ENCODE measurements at places on chromosomes 6 and 20.

DNA sequence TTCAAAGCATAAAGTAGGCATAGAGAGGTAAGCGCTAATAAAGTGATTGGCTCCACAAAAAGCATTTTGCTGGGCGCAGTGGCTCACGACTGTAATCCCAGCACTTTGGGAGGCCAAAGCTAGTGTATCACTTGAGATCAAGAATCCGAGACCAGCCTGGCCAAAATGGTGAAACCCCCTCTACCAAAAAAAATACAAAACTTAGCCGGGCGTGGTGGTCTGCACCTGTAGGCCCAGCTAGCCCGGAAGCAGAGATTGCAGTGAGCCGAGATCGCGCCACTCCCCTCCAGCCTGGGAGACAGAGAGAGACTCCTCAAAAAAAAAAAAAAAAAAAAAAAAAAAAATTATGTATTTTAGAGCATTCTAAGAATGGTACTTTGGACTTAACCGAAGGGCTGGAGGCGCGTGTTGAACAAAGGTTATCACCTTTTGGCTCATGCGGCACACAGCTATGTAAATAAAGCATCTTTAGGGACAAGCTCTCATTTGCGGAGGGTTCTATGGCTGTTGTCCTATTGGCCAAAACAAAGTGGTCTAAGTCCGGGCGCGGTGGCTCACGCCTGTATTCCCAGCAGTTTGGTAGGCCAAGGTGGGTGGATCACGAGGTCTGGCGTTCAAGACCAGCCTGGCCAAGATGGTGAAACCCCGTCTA is 17.4 kb downstream of the HFE start:
- no peak for DNase-seq

DNA sequence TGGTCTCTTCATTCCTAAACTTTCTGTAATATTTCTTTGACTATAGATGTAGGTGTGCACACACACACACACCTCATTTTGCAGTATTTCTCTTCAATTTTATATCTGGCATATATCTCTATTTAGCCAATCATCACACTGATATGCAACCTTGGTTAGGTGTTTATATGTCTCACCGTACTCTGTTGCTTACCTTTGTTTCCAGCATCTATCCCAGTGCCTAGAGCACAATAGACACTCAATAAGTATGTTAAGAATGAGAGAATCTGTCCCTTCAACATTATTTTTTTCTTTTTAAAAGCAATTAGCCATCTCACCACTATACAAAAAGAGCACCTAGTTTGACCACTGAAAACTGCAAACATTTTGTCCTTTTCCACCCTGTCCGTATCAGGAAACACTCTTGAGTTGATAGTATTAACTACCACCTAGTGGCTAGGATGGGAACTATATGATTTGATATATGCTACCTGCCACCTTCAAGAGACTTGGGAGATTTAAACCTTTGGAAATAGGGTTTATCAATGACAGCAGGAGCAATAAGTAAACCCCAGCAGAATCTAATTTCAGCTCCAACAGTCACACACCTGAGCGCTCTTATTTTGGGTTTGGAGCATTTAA is 48.7 kb upstream of the RSPO3 start:
- DNase-seq: no peak

GRCh38 chr6:12264671-12265070 is 25.5 kb upstream of the EDN1 start:
- DNase-seq: no peak

DNA sequence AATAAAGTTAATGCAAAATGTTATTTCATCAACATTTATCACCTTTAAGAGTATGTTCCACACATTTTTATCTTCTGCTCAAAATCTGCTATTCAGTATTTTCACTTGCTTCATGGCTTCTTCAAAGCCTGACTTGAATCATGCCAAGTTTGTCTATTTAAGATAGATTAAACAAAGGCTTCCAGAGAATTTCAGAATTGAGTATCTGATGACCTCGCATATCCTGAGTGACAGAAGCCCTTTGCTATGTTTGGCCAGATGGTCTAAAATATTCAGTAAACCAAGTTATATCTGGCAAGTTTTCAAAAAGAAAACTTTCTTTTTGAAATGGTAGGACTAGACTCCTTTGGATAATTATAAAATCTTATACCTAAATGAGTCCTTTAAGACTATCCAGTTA is 348.9 kb upstream of the KCNQ5 start:
- no peak for DNase-seq

- DNase-seq: no peak
Measured at GRCh38 chr6:130863415-130864230, 36.4 kb downstream of the SMLR1 start.

GRCh38 chr6:79564636-79565035 is 27.4 kb upstream of the LCA5 start:
- no peak for DNase-seq

DNA sequence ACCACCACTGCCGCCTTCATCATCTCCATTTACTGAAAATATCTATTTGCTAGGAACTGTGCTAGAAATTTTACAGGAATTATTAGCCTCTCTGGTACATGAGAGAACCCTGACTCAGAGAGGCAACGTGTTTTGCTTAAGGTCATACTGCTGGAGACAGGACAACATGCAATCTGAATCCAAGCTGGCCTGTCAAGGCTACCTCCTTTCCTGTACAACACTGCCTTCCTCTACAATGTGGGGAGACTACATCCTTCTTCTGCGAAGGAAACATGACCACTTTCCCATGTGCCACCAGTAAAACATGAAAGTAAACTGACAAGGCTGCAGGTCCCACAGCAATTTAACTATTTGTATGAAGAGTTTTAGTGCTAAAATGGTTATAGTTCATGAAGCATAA is 200.9 kb downstream of the BACH2 start:
- no peak for DNase-seq

GRCh38 chr6:136798044-136798443 is 5.8 kb upstream of the MAP3K5 start:
- no peak for DNase-seq

GRCh38 chr6:169766232-169766631 is 14.8 kb downstream of the ERMARD start:
- no peak for DNase-seq

GRCh38 chr6:93964321-93964720 is 545.0 kb upstream of the EPHA7 start:
- DNase-seq: no peak

DNA sequence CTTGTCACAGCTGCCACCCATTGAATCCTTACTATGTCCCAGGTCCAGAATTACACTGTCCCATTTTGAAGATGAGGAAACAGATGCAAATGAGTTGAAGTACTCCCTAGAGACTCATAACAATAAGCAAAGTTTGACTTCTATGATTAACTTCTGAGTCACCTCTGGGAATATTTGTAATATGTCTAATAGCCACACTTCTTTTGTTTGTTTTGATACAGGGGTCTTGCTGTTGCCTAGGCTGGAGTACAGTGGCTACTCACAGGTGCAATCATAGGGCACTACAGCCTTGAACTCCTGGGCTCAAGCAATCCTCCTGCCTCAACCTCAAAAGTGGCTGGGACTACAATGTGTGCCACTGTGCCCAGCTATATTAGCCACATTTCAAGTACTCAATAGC is 11.4 kb upstream of the SOX12 start:
- DNase-seq: no peak

- DNase-seq: no peak
Measured at GRCh38 chr6:45921691-45922281, 93.9 kb downstream of the CLIC5 start.

GRCh38 chr6:156396068-156396771 is 381.0 kb upstream of the ARID1B start:
- DNase-seq: no peak

DNA sequence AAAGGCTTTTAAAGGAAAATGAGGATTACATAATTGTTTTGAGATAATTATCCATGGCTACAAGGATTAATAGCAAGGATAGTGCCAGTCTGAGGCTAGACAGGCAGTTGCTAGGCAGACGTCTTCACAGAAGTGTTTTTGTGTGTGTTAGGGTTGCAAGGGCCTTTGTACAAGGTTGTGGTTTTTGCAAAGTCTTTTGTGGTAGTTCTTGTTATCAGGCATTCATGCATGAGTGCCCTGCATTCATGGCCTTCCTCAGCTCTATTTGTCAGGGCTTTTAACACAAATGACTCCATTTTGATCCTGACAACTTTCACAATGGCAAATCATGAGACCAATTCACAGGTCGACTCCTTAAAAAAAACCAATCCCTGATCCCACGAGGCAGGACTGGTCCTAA is 68.1 kb upstream of the TXNDC5 start:
- no peak for DNase-seq

GRCh38 chr6:170051229-170052172 is 239.4 kb downstream of the DLL1 start:
- DNase-seq: no peak

DNA sequence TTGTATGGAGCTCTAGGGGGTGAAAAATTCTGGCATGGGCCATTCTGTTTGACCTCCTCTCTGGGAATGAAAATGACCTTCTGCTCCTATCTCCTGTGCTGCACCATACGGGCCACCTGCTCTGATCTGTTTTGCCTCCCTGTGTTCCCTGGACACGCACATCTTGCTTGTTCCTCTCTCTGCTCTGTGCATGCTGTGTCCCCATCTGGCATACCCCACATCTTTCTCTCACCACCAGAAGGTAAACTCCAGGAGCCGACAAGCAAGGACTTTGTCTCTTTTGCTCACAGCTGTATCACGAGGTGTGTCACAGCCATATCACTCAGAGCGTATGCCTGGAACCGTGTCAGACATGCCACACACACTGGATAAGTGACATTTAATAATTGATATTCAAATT is 208.4 kb upstream of the DTNBP1 start:
- DNase-seq: no peak

DNA sequence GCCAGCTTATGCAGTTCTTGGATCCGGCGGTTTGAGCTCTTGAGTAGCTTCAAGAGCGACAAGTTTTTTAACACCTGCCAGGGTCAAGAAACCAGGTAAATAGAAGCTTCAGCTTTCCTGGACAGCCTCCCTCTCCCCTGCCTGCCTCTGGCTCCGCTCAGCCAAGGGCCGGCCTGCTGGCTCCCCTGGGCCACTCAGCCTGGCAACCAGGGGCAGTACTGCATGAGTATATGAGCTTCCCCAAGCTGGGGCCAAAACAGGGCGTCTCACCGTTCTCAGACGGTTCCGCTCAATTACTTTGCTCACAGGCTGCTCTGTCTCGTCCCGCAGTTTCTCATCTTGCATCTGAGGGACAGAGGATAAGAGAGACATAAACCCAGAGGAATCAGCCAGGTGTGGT is 856 bp downstream of the TP53TG5 start:
- DNase-seq: no peak

Measured in stimulated activated CD4-positive, alpha-beta T cell treated with anti-CD3 and anti-CD28 coated beads, Interleukin-4, amount 100 ng/mL, for 48 hours (primary cell).